ENCODE measurements at places on chromosomes 2 and 18.

DNA sequence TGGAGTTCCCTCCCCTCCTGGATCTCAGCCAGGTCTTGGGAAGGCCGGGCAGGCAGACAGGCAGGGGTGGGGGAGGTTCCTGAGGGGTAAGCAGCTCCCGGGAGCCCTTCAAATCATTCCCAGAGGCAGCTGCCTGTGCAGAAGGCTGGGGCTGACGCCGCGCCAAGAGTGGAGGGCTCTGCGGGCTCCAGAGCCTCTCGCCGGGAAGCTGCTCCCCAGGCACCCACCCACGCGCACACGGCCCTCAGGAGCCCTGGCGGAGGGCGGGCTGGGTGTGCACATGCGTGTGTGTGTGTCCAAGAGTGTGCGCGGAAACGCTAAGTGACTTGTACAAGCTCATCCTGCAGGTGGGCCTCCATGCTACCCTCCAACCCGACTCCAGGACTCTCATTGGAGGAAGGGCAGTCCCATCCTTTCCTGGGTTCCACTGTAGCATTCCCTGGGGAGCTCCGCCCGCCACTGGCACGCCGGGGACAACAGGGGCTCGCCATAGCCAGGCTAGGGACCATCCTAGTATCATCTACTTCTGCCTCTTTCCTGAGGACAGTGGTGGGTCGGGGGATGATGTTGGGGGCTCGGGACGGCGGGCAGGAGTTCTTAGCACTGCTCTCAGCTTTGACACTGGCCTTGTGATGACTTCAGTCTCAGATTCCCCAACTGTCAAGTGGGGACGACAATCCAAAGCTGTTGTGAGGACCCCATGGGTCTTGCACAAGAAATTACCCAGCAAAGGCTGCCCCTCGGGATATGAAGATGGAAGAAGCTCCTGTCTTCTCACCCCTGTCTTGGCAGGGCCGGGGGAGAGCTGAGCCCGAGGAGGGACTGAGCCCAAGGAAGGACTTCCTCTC is 50.3 kb downstream of the INHBB start:
- no peak for DNase-seq

- no peak for DNase-seq
These were observed 20.4 kb upstream of the ZNF397 start for GRCh38 chr18:35220424-35220823.

DNA sequence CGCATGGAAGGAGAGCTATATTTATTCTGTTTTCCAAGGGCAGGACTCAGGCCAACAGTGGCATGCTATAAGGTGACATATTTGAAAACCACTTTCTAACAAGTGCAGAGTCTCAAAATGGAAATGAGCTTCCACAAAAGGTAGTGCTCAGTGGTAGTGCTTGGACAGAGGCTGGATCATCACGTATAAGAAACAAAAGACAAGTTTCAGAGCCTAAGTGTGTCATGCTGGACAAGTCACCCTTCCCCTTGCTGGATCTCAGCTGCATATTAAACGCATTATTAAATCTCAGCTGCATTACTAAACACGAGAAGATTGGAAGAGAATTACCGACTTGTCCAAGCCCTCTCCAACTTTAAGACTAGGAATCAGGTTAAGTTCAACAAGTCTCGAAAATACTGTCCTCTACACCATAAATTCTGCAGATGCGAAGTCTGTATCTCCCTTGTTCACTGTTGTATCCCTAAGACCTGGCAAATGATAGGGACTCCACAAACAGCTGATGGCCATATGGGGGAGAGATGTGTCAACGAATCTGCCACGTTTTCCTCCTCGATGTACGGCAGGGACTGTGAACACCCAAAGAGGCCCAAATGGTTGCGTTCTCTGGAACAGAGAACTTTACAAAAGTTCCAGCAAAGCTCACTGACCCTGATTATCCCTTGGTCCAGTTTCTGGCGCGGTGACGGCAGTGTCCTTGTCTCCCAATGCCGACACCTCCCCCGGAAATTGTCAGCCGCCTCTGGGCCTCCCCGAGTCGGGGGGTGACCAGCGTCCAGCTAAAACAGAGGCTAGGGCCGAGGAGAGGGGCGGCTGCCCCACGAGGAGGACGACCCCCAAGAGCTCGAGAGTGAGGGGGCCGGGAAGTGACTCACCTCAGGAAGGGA is 611 bp downstream of the NOL10 start:
- no peak for DNase-seq

- no peak for DNase-seq
These were observed 59.1 kb downstream of the EDAR start for GRCh38 chr2:108929807-108930425.

DNA sequence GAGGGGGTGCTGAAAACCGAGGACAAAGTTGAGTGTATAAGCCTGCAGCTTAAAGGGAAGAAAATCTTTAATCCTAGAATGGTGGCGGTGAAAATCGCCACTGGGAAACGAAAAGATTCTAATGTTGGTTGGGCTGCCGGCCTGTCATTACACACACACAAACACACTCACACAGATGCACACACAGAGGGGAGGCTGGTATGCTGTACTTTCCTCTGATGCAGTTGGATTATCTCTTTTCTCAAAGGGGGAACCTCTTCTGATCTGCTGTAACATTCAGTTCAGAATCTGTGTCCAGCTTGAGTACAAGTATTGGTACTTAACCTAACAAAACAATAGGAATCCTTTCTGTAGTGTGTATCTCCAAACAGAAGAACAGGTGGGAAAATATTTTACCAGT is 39.0 kb downstream of the ANXA4 start:
- no peak for DNase-seq

DNA sequence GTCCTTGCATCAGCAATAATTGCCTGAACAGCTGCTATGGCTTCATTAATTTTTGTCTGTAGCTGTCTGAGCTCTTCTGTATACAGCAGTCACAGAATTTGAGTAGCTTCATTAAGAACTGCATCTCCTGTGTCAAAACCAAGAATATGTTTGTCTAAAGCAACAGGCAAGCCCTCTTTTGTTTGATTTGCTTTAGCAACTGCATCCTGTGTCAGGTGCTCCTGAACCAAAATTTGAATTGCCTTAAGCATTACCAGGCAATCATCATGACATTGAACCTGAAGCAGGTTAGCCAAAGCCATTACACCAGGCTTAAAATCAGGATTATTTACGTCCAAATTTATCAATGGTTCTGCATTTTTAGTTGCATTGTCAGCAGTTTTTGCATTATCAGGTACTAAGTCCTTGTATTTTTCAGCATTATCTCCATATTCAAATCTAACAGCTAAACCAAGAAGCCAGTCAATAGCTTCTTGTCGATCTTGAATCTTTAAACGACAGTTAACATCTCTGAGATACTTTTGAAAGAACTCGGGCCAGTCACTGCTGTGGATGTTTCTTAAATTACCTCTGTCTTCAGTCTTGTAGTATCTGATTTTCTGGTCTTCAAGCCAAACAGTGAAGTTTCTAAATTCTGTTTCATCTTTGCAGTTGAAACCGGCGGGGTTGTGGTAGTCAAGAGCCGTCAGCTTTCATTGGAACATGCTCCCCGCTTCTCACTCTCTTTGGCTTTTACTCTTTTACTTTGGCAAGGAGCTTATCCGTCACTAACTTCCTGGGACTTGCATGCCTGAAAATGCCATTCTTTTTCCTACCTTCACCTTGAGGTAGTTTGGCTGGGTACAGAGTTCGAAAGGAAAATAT is 42.2 kb downstream of the MERTK start:
- DNase-seq: no peak

GRCh38 chr2:160039166-160039903 is 23.1 kb downstream of the PLA2R1 start:
- no peak for DNase-seq

DNA sequence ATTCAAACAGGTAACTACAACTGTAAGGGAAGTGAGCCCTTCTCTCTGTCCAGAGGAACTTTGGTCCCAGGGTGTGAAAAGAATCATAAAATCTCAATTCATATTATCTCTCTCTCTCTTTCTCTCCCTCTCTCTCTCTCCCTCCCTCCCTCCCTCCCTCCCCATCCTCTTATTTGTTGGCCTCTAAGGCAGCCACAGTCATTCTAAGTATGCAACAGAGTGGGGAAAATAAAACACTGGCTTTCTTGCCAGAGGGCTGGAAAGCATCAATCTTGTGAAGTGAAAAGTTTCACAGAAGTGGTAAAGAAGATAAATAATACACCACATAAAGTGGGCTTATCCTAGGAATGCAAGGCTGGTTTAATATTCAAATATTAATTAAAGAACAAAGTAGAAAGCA is 95.6 kb upstream of the KCNH7 start:
- DNase-seq: no peak

- no peak for DNase-seq
These were observed 44.3 kb downstream of the FEZ2 start for GRCh38 chr2:36553683-36554082.

DNA sequence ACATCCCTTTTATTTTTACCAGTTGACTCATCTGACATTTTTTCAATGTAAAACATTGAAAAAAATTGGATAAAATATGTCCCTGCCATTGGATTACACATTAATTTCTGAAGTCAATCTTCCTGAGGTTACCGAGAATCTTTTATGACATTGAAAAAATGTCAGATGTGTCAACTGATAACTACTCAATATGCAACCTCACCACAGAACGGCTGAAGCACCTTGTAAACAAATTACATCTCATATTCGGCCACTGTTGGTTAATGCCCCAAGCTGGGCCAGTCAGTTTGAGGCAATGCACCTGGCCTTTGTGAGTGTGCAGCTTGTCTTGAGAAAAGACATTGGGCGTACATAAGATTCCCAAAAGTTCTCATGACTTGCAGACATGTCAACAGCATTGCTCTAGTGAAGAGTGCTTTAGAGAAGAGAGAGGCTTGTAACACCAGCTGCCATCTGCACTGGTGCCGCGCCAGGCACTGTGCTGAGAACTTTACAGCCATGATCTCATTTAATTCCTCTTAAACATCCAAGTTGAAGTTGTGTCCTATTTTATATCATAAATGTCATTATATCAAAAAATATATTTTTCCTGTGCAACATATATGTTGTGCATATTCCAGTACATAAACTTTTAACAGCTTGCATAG is 112.7 kb upstream of the SLC35G4 start:
- no peak for DNase-seq

GRCh38 chr2:199977984-199978415 is 22.6 kb downstream of the MAIP1 start:
- DNase-seq: no peak

GRCh38 chr2:203798296-203799087 is 69.1 kb upstream of the CTLA4 start:
- DNase-seq: no peak

DNA sequence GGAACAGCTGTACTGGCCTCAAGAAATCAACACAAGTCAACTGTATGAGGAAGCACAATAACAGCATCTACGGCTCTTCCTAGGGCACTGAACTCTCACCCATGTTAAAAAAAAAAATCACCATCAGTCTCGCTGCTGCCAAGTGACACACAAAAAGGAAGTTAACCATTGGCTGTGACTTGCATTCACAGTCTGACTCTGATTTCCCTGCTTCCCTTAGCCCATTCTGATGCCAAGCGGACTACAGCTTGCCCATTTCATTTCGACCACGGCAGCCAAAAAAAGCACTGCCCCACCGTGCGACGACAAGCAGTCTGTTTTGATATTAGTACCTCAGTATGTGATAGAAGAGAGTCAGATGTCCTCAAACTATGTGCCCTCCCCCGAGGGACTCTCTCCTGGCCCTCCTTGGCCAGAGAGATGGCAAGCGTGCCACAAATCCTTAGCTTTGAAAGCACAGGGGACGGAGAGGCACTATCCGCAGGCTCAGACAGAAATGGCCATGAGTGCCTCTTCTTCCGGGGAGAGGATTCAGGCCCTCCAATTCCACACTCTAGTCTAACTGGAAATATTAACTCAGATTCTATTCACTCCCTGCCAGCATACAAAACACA is 250.0 kb downstream of the TCF4 start:
- no peak for DNase-seq

- no peak for DNase-seq
These were observed 61.9 kb downstream of the RAB10 start for GRCh38 chr2:26095758-26096157.

- no peak for DNase-seq
These were observed 2.2 kb downstream of the HMSD start for GRCh38 chr18:63951302-63951705.

DNA sequence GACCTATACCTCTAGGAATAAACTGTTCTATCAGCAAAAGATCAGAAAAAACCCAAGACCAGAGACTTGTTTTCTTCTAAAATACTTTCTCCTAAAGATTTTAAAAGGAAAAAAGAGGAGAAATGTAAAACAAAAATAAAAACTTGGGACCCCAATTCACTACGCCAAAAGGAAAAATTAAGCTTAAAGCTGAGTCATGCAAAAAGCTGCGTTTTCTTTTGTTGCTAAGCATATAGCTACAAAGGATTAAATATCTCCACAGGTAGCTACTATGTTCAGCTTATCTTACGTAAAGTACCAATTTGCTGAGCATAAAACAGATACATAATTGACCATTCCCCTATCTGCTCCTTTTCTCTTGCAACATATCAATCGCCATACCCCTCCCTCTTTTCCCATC is 950.0 kb upstream of the NXPH2 start:
- no peak for DNase-seq

GRCh38 chr2:9336576-9337314 is 86.6 kb downstream of the ITGB1BP1 start:
- no peak for DNase-seq

GRCh38 chr2:184339966-184340365 is 258.4 kb upstream of the ZNF804A start:
- no peak for DNase-seq

DNA sequence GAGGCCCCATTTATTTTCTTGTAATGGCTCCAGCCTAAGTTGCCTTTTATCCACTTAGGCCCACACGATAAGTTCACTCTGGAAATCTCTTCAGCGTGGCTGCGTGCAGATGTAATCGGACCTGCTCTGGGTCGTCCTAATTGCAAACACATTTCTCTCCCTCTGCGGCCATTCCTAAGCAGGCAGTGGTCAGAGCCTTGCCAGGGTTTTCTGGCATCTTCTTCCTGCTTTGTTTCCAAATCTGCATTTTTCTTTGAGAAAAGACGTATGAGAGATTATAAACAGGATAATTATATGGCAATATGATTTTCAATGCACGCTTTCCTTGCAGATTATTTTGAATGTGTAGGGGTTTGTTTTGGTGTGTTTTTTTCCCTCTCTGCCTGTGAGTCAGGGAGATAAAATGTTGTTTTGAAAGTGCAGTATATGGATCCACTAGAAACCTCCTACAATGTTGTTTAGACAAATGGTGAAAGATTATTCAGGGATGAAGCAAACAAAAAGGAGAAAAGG is 239.4 kb upstream of the TANK start:
- DNase-seq: no peak

GRCh38 chr2:575030-575726 is 102.0 kb downstream of the TMEM18 start:
- no peak for DNase-seq

Measured in activated naive CD4-positive, alpha-beta T cell (primary cell).